ENCODE measurements at places on chromosomes 6 and 20.

GRCh38 chr6:168514216-168514615 is 73.2 kb downstream of the SMOC2 start:
- no peak for DNase-seq

DNA sequence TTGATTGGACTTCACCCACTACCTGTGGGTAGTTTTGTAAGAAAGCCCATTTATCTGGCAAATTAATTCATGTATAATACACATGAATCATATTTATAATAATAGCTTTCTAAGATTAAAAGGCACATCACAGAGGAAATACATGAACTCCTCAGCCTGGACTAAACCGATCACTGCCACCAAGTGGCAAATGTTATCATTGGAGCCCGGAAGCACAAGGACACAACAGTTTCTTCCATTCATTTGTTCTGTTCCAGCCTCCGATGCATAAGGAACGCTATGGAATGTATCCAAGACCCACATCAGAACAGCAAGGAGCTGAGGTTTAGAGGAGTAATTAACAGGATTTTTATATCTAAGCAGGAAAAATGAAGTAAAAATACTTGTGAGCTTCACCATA is 13.9 kb upstream of the IPCEF1 start:
- no peak for DNase-seq

GRCh38 chr6:7391151-7391550 is 1.5 kb downstream of the RIOK1 start:
- no peak for DNase-seq

- DNase-seq, result no peak
Observed at GRCh38 chr20:4190792-4191519, 175.6 kb upstream of the RNF24 start.

DNA sequence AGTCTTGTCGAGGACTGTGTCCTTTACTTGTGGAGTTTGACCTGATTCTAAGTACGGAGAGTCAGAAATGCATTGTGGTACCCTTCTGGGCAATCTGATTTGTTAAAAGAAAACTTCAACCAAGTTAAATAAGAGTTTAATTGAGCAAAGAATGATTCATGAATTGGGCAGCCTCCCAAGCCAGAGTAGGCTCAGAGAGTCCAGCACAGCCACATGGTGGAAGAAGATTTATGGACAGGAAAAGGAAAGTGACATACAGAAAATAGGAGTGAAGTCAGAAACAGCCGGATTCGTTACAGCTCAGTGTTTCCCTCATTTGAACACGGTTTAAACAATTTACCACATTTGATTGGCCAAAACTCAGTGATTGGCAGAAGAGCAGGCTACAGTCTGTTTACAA is 329.2 kb downstream of the DHX35 start:
- DNase-seq, result no peak

DNA sequence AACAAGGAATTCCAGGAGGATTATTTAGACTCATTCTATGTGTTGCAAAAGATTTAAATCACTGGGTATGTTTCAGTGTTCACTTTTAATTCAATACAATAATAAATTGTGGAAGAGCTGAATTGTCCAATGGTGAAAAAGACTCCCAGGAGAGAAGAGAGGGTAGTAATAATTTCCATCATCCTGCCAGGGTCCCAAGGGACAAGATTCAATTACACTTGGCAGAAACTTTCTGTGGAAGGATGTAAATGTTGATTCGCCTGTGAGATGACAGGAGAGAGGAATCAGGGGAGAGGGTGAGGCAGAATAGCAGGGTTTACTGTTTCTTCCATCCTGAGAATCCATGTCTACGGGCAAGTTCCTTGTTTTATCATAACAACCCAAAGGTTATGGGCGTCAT is 342.7 kb downstream of the ESR1 start:
- no peak for DNase-seq

GRCh38 chr6:11279284-11279689 is 46.8 kb upstream of the NEDD9 start:
- no peak for DNase-seq

GRCh38 chr6:14178083-14178445 is 60.5 kb downstream of the CD83 start:
- DNase-seq, result no peak

GRCh38 chr20:19903168-19903811 is 113.9 kb upstream of the NAA20 start:
- peak; percentile 42 for DNase-seq

DNA sequence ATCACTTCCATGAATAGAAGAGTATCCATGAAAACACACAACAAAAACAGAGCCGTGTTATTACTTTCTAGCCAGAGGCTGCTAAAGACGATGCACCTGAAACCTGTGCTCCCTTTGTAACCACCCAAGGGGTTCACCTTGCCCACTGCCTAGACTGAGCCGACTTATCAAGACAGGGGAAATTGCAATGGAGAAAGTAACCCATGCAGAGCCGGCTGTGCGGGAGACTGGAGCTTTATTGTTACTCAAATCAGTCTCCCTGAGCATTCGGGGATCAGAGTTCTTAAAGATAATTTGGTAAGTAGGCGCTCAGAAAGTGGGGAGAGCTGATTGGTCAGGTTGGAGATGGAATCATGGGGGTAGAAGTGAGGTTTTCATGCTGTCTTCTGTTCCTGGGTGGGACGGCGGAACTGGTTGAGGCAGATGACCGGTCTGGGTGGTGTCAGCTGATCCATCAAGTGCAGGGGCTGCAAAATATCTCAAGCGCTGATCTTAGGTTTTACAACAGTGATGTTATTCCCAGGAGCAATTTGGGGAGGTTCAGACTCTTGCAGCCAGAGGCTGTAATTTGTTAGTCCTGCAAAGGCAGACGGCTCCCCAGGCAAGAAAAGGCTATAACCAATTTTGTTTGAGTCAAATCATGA is 366.6 kb downstream of the PREX1 start:
- DNase-seq, result no peak

- peak; percentile 23 for DNase-seq
Observed at GRCh38 chr20:63322933-63323273, 29.9 kb downstream of the COL20A1 start.

GRCh38 chr6:15941168-15941567 is 187.7 kb upstream of the MYLIP start:
- no peak for DNase-seq

DNA sequence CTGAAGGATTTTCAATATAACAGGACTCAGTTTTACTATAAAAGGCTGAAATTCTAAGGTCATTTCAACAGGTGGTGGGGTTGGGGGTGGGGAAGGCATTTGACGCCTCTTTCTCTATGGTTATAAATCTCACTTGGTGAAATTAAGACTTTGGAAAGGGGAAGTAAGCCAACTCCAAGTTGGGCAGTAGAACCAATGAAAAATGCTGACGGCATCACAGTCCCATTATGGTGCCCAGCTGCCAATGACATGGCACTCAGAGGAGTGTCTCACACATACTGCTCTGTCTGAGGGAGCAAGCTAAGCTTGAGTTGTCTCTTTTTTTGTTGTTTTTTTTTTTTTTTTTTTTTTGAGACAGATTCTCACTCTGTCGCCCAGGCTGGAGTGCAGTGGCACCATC is 4.7 kb downstream of the SLC16A10 start:
- DNase-seq, result no peak

DNA sequence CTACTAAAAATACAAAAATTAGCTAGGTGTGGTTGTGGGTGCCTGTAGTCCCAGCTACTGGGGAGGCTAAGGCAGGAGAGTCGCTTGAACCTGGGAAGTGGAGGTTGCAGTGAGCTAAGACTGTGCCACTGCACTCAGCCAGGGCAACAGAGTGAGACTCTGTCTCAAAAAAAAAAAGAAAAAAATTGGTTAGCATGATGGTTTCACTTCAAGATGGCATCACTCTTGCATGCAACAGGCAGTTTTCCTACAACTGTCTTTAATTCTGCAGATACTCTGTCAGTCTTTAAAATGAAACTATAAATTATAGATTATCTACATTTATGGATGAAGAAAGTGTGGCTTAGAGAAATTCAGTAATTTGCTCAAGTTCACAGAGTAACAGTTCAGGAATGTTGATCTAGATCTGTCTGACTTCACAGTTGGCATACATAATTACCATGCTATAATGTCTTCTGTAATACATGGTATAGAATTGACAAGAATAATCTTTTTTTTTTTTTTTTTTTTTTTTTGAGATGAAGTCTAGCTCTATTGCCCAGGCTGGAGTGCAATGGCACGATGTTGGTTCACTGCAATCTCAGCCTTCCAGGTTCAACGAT is 27.0 kb downstream of the ITCH start:
- DNase-seq, result no peak

DNA sequence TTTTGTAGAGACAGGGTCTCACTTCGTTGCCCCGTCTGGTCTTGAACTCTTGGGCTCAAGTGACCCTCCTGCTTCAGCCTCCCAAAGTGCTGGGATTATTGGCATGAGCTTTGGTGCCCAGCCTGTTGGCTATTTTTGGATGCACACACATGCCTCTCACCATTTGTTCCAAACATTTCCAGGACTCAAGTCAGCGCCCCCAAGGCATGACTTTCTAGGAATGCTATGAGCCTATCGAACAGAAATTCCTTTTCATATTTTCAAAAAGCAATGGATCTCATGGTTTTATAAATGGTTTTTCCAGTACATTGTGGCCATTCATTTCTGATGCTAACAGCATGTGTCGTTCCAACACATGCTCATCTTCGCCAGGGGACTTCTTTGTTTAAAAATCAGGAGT is 119.3 kb upstream of the NAA20 start:
- no peak for DNase-seq

DNA sequence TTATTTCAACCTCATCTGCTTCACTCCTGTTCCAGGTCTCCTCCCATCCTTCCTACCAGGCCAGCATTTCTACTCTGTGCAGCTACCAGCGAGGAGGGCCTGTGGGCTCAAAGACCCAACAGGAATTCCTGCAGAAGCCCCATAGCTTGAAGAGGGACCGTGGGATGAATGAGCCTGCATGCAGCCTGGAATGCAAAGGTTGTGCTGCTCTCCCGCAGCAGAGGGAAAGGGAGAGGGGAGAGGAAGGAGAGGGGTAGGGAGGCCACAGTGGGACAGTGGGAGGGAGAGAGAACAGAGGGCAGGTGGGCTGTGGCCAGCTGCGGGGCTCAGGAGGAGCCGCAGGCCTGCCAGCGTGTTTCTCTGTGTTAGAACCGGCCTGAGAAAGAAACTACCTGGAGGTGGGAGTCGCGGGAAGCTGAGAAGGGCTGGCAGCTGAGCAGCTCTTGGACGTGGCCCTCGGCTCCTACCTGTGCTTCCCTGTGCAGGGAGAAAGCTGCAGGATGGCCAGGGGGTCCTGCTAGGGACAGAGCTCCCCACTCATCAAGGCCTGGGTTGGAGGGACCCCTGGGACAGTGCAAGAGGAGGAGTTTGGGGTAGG is 66.1 kb upstream of the MLN start:
- DNase-seq, result no peak

GRCh38 chr6:50995036-50995435 is 176.4 kb downstream of the TFAP2B start:
- DNase-seq, result no peak

- peak; percentile 4 for DNase-seq
Observed at GRCh38 chr20:63106765-63107448, 100.1 kb upstream of the BHLHE23 start.

DNA sequence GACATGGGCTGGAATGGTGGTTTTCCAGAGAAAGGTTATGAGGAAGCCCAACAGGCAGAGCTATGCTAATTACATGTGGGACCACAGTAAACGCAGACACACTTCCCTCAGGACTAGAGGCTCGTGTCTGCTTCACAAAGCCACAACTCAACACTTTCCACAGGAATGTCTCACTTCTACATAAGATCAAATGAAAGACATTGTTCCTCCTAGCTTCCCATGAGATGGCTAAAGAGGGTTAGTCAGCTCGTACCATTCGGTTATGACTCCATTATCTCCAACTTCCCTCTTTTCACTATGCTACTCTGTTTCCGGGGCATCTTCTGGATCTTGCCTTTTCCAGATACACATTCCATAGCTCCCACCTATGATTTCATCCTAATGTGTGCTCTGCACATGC is 29.1 kb upstream of the ZC3H12D start:
- DNase-seq, result no peak

GRCh38 chr20:26209171-26209941 is 512.7 kb upstream of the ZNF337 start:
- DNase-seq, result no peak

GRCh38 chr6:151326116-151326825 is 65.1 kb downstream of the ZBTB2 start:
- DNase-seq, result no peak

- DNase-seq, result no peak
Observed at GRCh38 chr6:148223424-148223842, 119.2 kb upstream of the SASH1 start.

- DNase-seq, result no peak
Observed at GRCh38 chr6:157143890-157144798, 179.2 kb downstream of the TMEM242 start.

- no peak for DNase-seq
Observed at GRCh38 chr6:160831739-160832138, 129.7 kb downstream of the PLG start.

DNA sequence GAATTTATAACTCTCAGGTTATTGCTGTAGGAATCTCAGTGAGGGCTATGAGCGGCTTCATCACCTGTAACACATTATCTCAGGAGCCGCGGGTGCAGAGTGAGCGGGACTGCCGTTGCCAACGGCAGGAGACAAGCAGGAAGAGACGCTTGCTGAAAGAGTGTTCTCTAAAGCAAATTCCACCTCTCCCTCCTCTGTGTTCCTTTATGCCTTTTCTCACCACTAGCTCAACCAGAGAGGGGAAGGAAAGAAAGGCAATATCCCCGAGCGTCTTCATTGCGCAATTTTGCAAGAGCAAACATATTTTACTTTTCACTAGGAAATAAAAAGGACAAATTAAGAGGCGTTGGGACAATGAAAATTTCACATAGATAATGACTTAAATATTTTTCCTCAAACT is 185.2 kb upstream of the EXOC2 start:
- DNase-seq, result no peak

GRCh38 chr6:116662202-116662601 is 6.4 kb downstream of the ZUP1 start:
- DNase-seq, result no peak

- no peak for DNase-seq
Observed at GRCh38 chr20:33993576-33994221, at the start of gene RALY. Gene RALY (plus strand): TSS chr20:33993911. CDS start chr20:34072075, 78,164 bp downstream.

DNA sequence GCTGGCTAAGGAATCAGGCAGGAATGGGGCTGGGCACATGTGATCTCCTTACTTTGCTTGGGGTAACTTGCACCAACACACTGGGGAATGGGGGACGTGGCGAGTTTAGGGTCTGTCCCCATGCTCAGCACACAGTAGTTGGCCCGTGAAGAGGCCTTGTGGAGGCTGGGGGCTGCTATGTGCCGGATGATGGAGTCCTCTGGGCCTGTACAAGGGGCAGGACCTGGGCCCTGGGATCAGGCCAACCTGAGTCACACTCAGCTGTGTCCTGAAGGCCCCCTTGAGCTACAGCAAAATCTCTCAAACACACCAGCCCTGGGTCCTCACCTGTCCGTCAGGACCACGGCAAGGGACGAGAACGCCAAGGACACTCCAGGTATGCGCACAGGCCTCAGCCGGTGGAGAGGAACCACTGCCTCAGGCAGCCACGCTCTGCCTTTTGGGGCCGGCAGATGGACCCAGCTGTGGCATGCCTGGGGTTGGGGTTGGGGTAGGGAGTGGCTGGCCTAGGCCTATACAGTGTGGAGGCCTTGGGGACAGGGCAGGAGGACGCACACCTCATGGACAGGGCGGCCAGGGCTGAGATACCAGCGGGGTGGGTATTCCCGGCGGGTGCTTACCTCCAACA is 11.1 kb downstream of the UCKL1 start:
- DNase-seq, result no peak

Measured in left hindlimb (tissue), 1 donor.